Stimulated activated CD8-positive, alpha-beta memory T cell treated with anti-CD3 and anti-CD28 coated beads, Interleukin-4, amount 100 ng/mL, for 4 hours (primary cell): ENCODE measurements at places on chromosomes 5 and 9.

- DNase-seq: no peak
Measured at GRCh38 chr9:120252248-120252647, 327.7 kb downstream of the CDK5RAP2 start.

DNA sequence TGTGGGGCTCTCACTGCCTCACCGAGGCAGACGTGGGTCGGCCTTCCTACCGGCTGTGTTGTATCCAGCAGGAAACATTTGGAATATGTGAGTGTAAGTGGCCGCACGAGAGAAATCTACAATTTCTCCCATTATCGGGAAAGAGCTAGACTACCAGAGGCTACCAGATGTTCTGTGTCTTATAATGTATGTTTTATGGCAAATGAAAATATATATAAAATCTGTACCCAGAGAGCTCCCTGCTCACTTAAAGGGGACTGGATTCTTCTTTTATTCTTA is 69.5 kb upstream of the PITX1 start:
- no peak for DNase-seq

DNA sequence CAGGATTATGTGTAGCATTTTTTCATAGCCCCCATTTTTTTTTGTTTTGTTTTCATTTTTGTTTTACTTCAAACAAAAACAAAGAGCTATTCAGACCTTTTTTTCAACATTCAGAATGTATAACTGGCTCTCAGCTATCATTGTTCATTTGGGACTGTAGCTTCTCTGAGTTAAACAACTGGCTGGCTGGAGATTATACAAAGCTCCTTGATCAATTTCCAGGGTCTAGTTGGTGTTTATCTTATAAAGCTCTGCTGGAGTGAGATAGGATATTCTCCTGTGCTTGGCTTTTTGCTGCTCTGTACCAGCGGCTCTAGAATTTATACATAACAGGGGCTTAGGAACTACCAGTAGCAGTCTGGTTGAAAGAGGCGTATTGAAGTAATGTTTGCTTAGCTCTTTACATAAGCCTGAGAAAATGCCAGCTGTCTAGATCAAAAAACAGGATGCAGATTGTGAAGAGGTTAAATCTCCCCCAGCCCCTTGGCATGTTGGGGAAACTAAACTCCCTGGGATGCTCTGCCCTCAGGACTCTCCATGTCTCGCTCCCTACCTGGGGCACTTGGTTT is 15.2 kb downstream of the GARNL3 start:
- DNase-seq: no peak

DNA sequence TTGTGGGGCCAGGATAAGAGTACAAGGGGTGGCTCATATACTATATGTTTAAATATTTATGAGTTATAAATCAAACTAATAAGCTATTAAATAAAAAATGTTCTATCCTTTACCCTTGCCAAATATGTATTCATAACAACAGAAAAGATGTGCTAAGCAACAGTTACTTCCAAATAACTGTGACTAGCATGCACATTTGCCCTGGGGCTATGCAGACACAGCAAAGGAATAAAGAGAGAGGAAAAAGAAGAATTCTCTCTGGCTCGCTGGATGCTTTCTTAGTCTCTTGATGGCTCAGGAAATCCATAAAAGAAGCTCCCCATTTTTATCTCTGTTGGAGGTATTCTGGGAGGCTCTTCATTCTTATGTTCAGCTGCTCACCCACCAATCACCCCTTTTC is 182.4 kb upstream of the ATP10B start:
- no peak for DNase-seq
